HT-29 (cell line): ENCODE measurements at places on chromosomes 1 and 21. TPM values are rescaled to one million over a fixed set of nuclear protein-coding genes. Genes with fewer than 3 reads are reported as not detected.
A peak's percentile ranks its signal among the peaks of the same experiment; 100 is the strongest.

- no peak for DNase-seq
Measured at GRCh38 chr1:147046189-147046862, 108.2 kb downstream of the NBPF12 start.

GRCh38 chr1:118101999-118102398, 83.0 kb downstream of the SPAG17 start:
- no peak for DNase-seq

DNA sequence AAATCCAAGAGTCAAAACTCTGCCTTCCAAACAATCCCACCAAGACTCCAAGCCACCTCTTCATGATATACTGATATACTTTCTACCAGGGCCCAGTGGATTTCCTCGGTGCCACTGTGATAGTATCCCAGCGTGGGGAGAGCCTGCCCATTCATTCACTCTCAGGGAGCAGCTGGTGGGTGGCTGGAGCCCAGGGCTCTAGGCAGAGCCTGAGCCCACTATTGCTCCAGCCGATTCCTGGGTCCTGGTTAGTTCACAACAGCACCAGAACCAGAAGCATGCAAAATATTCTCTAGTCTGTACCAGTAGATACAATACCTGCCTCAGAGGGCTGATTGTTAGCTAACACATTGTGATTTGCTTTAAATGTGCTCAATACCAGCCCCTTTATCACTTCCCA, 831 bp downstream of the CSRP1 start:
- no peak for DNase-seq

DNA sequence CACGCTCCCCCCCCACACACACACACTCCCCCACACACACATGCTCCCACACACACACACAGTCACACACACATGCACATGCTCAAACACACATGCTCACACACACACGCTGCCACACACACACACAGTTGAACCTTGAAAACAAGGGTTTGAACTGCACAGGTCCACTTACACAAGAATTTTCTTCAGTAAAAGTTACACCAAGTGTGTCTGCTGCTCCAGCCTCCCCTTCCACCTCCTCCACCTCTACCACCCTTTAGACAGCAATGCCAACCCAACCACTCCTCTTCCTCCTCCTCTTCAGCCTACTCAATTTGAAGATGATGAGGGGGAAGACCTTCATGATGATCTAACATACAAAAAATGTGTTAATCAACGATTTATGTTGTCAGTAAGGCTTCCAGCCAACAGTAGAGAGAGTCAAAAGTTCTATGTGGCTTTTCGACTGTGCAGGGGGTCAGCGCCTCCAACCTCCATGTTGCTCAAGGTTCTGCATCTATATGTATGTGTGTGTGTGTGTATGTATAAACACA, 26.8 kb downstream of the HSF2BP start:
- DNase-seq: no peak

GRCh38 chr1:112363636-112364035, 32.4 kb upstream of the CTTNBP2NL start:
- DNase-seq: no peak

- DNase-seq: no peak
Measured at GRCh38 chr21:42925114-42925926, at the start of gene ERVH48-1. TSS of gene ERVH48-1 (minus strand) at chr21:42925630. CDS start at chr21:42919006, 6,624 bp downstream.

GRCh38 chr1:110048923-110049601, 14.6 kb downstream of the STRIP1 start:
- DNase-seq: no peak

GRCh38 chr1:5161372-5161771, 507.0 kb downstream of the AJAP1 start:
- DNase-seq: no peak

DNA sequence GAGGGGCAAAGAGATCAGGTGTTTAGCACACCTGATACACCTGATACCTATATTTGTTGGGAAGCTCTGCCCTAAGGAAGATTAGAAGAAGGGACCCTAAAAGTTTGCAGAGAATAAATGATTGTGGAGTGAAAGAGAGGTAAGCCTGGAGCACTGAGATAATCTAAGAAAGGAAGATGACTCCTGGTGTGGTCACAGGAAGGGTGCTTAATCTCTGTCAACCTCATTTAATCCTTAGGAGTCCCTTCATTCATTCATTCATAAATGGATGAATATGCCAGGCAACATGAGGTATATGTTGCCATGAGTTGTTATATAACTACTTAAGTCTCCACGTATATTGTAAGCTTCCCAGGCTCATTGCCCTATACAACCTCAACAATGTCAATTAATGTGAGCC, 16.2 kb upstream of the MNDA start:
- DNase-seq: no peak

GRCh38 chr1:230050973-230051735, 15.9 kb upstream of the GALNT2 start:
- DNase-seq: no peak

- no peak for DNase-seq
Measured at GRCh38 chr1:84402501-84402900, 4.2 kb downstream of the DNASE2B start.

DNA sequence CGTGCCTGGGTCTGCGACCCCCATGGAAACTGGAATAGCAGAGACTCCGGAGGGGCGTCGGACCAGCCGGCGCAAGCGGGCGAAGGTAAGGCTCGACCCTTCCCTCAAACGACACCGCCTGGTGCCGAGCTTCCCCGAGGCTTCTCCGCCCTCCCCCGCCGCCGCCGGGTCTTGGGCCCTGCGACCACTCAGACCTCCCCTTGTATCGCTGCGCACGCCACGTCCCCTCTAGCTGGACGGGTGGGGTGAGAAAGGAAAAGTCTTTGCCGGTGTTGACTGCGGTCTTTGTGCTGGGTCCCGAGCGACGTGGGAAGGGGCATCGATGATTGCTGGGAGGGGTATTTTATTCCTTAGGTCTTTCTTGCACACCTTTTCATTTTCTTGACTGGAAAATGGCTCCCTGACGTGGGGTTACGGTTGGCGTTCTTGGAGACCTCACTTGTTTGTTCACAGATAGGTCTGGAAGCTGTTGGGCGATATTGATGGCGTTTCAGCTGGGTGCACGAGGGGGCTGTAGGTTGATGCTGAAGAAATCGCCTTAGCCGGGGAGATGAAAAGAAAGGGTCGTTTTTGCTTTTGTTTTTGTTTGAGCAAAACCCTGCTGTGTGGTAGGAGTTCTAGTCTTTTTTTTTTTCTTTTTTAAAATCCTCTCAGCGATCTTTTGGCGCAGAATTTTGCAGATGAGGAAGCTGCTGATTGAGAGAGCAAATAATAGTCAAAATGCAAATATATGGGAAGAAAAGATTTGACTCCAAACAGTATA, 776 bp downstream of the KDM1A start:
- peak; percentile 53 for DNase-seq

Gene TAL1
- not detected in 2 replicates for total RNA-seq

Gene KCNN3
- not detected in 2 replicates for total RNA-seq

Gene CAPN9
- 1.2 and 1.8 TPM in 2 replicates for total RNA-seq

Gene SPATC1L
- 8.3 and 12.7 TPM in 2 replicates for total RNA-seq

Gene LMX1A
- total RNA-seq: not detected in 2 replicates

Gene RHCE
- not detected in 2 replicates for total RNA-seq

Gene PLA2G2A
- 0.31 TPM in 1 of 2 replicates, not detected in the other for total RNA-seq

Gene C1orf116
- 45.7 and 47.1 TPM in 2 replicates for total RNA-seq

Gene UBAP2L
- total RNA-seq: 73.0 and 74.9 TPM in 2 replicates
